ENCODE measurements at places on chromosomes 6 and 20. TPM values are rescaled to one million over a fixed set of nuclear protein-coding genes. Genes with fewer than 3 reads are reported as not detected.

The SYCP2L gene
- 0.49 TPM for polyA plus RNA-seq

The PDYN gene
- polyA plus RNA-seq, result not detected

The OTOR gene
- not detected for polyA plus RNA-seq

The KIF25 gene
- polyA plus RNA-seq, result 0.24 TPM

The NSFL1C gene
- 63.3 TPM for polyA plus RNA-seq

The MAP1LC3A gene
- polyA plus RNA-seq, result 67.6 TPM

The HLA-DRB1 gene
- polyA plus RNA-seq, result 360 TPM

The POPDC3 gene
- 0.56 TPM for polyA plus RNA-seq

The C6orf15 gene
- polyA plus RNA-seq, result not detected

The CCN6 gene
- not detected for polyA plus RNA-seq

The CDH4 gene
- polyA plus RNA-seq, result 0.25 TPM

The NEURL2 gene
- 3.9 TPM for polyA plus RNA-seq

The UFL1 gene
- polyA plus RNA-seq, result 12.7 TPM

The PLEKHG1 gene
- polyA plus RNA-seq, result 7.7 TPM

The EEF1E1 gene
- 39.2 TPM for polyA plus RNA-seq

The TINAG gene
- polyA plus RNA-seq, result not detected

The ANKEF1 gene
- polyA plus RNA-seq, result 3.4 TPM

The COQ3 gene
- polyA plus RNA-seq, result 5.3 TPM

The GPR6 gene
- polyA plus RNA-seq, result not detected

The HLA-F gene
- 451 TPM for polyA plus RNA-seq

The UBR2 gene
- polyA plus RNA-seq, result 8.4 TPM

The PLAGL1 gene
- 15.5 TPM for polyA plus RNA-seq

The TRAM2 gene
- polyA plus RNA-seq, result 14.9 TPM

The FNDC1 gene
- 0.23 TPM for polyA plus RNA-seq

The FARS2 gene
- 9.2 TPM for polyA plus RNA-seq

The VPS52 gene
- 37.3 TPM for polyA plus RNA-seq

The PRKN gene
- 0.27 TPM for polyA plus RNA-seq

The BHLHE23 gene
- polyA plus RNA-seq, result not detected

The DPPA5 gene
- polyA plus RNA-seq, result not detected

The LY86 gene
- polyA plus RNA-seq, result 12.4 TPM

The FLRT3 gene
- polyA plus RNA-seq, result 23.5 TPM

The SNRNP48 gene
- polyA plus RNA-seq, result 5.0 TPM

The OR2H2 gene
- polyA plus RNA-seq, result not detected

The BPIFB4 gene
- polyA plus RNA-seq, result 0.25 TPM

The SIRPG gene
- polyA plus RNA-seq, result 0.35 TPM

The TREM1 gene
- 54.7 TPM for polyA plus RNA-seq

The RHAG gene
- 0.03 TPM for polyA plus RNA-seq

The ARHGAP40 gene
- polyA plus RNA-seq, result 0.57 TPM

The ZNF831 gene
- polyA plus RNA-seq, result 0.26 TPM

The WFDC5 gene
- polyA plus RNA-seq, result 0.57 TPM

The ISM1 gene
- polyA plus RNA-seq, result 2.3 TPM

The FAM83C gene
- polyA plus RNA-seq, result not detected

The SLC17A1 gene
- polyA plus RNA-seq, result not detected

The CGA gene
- polyA plus RNA-seq, result not detected

The CFB gene
- polyA plus RNA-seq, result 297 TPM

The TP53INP2 gene
- polyA plus RNA-seq, result 5.8 TPM

The SAMD5 gene
- polyA plus RNA-seq, result 2.0 TPM

The HMGN3 gene
- polyA plus RNA-seq, result 267 TPM

The ITPR3 gene
- 36.7 TPM for polyA plus RNA-seq

The RSPO4 gene
- polyA plus RNA-seq, result 2.4 TPM
